ENCODE measurements at places on chromosomes 5 and 9. TPM values are rescaled to one million over a fixed set of nuclear protein-coding genes. Genes with fewer than 3 reads are reported as not detected.

DNA sequence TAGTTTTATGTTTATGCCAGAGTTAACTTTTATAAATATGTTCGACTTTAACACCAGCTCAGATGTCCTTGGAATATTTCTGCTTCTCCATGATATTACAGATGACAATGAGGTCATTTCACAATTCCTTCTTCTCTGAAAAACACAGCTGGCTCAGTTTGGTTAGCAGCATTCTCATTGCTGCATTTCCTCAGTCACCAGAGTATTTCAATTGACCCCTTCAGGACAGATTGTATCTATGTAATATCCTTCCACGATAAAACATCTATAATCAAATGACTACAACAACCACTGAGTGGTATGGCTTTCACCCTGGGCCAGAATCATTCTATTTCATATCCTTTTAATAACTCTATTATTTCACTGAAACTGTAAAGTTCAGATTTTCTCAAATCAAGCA, 148.7 kb downstream of the OXCT1 start:
- no peak for DNase-seq

GRCh38 chr9:115093520-115093919, 24.4 kb downstream of the TNC start:
- no peak for DNase-seq

SOX30 gene
- total RNA-seq = not detected

ISCA1 gene
- total RNA-seq = 22.1 TPM

GRCh38 chr9:128296340-128297220, 20.5 kb downstream of the SWI5 start:
- no peak for DNase-seq

DNA sequence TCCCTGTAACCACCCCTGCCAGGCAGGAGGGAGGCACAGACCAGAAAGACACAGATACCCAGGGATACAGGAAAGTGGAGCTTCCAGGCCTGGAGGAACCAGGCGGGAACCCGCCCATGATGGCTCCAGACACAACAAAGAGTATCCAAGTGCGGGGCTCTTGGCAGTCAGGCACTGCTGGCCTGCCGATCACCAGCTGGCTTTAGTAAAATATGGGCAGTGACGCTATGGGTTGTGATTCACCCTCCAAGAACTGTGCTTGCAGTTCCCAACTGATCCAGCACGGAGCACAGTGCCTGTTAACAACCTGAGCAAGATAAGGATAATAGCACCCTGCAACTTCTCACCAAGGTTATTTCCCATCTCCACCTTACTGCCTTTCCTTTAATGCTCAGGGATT, 463.3 kb downstream of the IRX1 start:
- no peak for DNase-seq

- DNase-seq = no peak
Measured at GRCh38 chr9:2319421-2319820, 302.2 kb upstream of the VLDLR start.

GRCh38 chr5:139574641-139575312, 13.6 kb downstream of the UBE2D2 start:
- no peak for DNase-seq

DNA sequence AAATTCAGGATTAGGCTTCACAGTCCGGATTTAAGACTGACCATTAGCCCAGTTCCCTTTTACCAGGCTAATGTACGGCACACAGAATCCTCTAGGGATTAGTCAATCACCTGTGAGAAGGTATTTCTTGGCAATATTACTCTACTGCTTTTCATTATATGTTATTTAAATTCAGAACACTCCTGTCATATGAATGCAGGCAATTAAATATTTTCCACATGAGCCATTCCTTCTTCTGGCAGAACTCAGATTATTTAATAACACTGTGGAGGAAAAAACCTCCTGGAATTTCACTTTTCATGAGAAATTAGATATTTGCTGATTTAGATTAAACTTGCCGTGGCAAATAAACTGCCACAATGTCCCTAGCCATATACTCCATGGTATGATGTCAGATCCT, 1357.5 kb upstream of the C9orf72 start:
- DNase-seq = no peak

DNA sequence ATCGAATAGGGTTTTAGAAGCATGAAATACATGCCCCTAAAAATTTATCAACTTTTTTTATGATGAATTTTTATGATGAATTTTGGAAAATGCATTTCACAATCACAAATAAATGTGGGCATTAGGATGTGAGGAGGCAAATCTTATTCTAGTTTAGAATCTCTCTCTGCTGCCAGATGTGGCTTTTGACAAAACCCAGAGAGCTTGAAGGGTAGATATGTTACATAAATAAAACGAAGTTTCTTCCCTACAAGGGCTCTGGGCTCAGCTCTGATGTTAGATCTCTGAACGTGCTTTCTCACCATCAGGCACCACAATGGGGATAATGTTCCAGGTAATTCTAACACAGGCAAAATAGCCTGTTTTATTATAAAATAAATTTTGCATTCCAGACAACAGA, 102.3 kb upstream of the ADAMTSL1 start:
- no peak for DNase-seq

DNA sequence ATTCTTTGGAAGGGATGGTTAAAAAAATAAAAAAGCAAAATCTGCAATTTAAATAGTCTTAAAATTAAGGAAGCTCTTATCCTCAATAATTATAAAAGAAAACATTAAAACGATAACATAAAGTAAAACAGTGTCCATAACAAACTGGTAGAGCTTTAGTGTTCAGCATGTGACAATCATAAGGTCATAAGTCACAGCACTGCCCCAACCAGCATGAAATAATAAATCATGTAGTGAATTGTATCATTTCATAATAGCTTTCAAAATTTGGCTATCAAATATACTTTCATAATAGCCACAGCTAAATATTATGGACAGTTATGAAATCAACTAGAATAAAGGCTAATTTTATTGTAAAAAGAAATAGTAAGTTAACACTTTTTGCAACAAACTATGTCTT, 10.0 kb downstream of the NR3C1 start:
- no peak for DNase-seq

SHISAL2B gene
- total RNA-seq = not detected

SPDL1 gene
- 17.9 TPM for total RNA-seq

HBEGF gene
- 31.6 TPM for total RNA-seq

Data from kidney epithelial cell (primary cell).